Stimulated activated CD4-positive, alpha-beta T cell treated with anti-CD3 and anti-CD28 coated beads, Interleukin-1b, Interleukin-23, amount 100 ng/mL, for 24 hours (primary cell): ENCODE measurements at places on chromosomes 5 and 9.

DNA sequence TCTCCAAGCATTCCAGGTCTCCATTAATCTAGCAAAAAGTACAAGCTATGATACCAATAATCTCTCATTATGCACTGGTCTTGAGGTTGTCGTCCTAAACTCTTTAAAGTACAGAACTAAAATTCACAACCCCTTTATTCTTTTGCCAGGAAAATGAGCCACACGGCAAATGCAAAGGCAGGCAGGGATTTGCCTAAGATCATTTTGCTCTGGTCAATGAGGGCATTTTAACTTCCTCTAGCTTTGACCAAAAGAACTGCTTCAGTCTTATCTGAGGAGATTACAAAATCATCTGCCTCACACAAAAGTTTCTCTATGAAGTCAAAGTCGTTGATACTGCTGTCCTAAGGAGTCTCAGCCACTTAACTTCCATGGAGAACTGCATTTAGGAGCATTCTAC lies 51.8 kb downstream of the EPB41L4B start:
- DNase-seq, result no peak

GRCh38 chr5:32445831-32446614 lies 1.5 kb upstream of the ZFR start:
- no peak for DNase-seq

- DNase-seq, result no peak
These were observed 332.9 kb upstream of the CCNG1 start for GRCh38 chr5:163104464-163104863.

- DNase-seq, result no peak
These were observed 101.9 kb downstream of the NFIB start for GRCh38 chr9:14212077-14212476.

DNA sequence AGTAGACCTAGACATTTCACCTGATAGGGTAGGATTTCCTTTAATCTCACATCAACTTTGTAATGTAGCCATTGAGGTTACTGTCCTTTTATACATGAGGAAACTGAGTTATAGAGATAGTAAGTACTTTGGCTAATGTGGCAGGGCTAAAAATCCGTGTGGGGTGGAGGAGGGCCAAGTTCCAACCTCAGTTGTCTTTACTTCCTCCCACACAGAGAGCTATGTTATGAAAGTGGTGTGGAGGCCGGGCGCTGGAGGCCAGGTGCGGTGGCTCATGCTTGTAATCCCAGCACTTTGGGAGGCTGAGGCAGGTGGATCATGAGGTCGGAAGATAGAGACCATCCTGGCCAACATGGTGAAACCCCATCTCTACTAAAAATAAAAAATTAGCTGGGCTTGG lies 173.3 kb downstream of the PALM2AKAP2 start:
- DNase-seq, result no peak

DNA sequence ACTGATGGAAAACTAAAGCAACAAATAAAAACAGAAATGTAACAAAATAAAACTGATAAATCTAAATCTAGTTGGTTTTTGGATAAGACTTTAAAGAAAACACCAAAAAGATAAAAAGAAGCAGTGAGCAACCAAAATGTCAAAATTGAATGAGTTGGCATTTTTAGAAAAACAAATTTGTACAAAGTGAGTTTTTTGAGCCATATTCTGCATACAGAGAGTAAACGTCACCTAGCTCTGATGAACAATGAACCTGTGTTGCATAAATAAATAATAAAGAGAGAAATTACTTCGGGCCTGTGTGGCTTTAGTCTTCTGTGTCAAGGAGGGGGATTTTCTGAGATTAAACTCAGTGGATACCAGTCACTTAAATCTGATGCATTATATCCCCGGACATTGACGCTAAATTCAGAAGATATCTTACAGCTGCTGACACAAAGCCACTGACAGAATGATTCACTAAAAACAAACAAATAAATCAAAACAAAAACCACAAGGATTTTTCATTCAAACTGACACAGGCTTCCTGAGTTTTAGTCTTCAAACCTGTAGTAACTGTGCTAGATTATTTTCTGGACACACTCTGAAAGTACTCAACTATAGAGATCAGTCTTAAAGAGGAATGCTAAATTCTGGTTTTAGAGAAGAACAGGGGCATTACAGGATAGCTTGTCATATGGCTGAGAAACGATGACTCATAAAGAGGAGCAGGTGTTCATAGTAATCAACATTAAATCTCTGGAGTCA lies 403.5 kb upstream of the ST8SIA4 start:
- no peak for DNase-seq
